ENCODE measurements at places on chromosomes 13 and 19.

DNA sequence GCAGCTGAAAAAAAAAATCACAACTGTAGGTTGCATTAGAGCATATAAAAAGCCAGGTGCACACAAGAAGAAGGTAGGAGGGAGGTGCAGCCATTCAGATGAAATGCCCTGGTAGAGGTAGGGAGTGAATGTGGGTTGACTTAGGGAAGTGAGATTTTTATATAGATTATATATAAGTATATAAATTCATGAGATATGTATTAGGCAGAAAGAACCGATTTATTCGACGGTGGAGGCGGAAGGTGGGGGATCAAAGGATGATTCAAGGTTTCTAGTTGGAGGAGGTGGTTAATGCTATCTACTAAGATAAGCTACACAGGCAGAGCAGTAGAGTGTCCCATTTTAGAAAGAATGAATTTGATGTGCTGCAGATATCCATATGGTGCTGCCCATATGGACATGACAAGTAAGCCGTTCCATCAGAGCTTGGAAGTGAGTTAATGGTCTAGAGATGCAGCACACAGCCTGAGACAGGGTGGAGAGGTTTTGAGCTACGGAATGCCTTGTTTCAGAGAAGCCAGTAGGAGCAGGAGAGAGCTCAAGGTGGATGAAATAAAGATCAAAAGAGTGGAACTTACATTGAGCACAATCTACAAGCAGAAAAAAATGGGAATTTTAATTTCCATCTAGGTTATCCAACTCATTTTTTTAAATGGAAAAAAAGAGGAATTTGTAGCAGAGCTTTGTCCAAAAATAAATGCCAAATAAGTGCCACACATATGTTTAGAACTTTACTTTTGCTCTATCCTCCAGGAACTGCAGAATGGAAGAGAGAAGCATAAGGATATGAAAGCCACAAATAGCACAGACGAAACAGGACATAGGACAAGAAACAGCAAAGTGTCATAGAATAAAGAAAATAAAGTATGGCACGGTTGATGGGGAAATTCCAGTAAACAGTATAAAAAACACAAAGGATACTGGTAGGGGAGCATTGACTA lies 177.3 kb downstream of the PCDH9 start:
- DNase-seq = no peak

GRCh38 chr19:13985771-13986347 lies 20.3 kb downstream of the RFX1 start:
- DNase-seq = no peak

DNA sequence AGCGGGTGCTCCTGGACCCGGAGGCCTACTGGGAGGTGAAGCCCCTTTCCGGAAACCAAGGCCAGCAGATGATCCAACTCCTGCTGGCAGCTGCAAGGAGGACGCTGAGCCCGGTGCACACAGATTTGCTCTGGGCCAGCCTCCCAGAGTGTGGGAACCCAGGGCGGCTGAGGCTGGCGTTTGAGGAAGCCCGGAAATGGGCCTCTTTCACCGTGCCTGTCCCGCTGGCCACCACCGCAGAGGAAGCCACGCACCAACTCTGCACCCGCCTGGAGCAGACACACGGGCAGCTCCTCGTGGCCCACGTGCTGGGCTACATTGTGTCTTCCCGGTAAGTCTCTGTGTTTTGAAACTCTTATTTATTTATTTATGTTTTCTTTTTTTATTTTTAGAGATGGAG lies 30.4 kb downstream of the NWD1 start:
- no peak for DNase-seq

DNA sequence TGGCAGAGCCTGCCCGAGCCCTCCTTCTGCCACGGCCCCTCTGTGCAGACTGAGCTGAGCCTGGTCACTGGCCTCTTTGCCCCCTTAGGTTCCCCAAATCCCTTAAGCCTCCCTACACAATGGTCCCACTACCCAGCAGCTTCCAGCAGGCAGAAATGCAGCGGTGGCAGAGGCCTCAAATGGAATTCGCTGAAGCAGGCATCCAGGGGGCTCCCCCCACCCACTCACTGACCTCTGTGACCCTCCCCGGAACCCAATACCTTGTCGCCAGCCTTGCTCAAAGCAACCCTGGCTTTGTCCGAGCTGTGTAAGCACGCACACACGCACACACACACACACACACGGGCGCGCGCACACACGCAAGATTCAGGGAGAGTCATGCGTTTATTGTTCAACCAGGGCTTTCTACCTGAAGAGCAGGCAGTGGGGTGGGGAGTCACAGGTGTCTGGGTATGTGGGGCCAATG lies at the start of gene LIM2:
Gene LIM2 (minus strand): TSS at position 51 of the 466 bp plus-strand sequence. CDS start 531 bp downstream, outside the sequence.
- no peak for DNase-seq

DNA sequence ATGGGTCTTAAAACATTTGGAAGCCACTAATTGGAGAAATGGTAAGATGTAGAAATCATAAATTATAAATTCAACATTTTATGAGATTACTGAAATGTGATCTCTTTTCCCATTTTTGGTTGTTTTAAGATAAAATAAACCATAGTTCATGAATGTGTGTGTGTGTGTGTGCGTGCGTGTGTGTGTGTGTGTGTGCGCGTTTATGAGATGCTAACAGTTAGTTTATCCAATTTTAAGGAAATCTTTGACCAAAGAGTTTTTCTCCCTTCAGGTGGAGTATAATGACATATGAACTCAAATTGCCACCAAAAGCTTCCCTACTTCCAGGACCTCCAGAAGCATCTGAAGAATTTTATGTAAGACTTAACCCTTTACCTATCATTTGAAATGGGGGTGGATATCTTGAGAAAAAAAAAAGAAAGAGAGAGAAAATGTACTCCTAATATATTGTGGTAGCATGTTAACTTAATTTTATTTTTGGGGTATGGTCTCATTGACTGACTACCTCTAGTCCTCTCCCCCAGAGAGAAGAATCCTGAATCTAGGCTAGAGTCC lies 98.1 kb upstream of the AKAP11 start:
- no peak for DNase-seq

- DNase-seq = no peak
Observed at GRCh38 chr19:23002690-23003422, at the start of gene ZNF728. Gene ZNF728 (minus strand): TSS chr19:23003176. CDS start chr19:23003030, 146 bp downstream.

DNA sequence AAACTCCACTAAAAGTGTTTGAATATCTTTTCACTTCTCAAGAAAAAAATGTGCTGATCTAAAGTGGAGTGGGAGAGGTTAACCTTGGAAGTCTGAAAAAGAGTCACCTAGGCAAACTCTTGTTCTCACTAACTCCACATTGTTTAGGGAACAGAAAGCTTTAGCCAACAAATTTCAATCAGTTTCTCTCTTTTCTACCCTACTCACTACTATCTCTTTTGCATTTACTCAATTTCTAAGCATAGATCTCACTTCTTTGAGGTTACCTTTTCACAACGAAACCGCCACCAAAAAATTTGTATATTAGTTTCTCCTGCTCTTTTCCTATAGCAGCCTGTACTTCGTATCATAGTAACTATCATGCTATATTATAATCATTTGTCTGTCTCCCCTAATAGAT lies 6.3 kb downstream of the NHLRC3 start:
- no peak for DNase-seq

- DNase-seq = peak; percentile 99
Observed at GRCh38 chr19:18590273-18591272, 2.0 kb downstream of the REX1BD start.

- DNase-seq = no peak
Observed at GRCh38 chr19:29548483-29549085, 22.8 kb downstream of the VSTM2B start.

GRCh38 chr13:64417581-64417980 lies 2812.6 kb downstream of the PCDH9 start:
- no peak for DNase-seq

GRCh38 chr13:25347151-25347550 lies 24.6 kb upstream of the ATP8A2 start:
- no peak for DNase-seq

DNA sequence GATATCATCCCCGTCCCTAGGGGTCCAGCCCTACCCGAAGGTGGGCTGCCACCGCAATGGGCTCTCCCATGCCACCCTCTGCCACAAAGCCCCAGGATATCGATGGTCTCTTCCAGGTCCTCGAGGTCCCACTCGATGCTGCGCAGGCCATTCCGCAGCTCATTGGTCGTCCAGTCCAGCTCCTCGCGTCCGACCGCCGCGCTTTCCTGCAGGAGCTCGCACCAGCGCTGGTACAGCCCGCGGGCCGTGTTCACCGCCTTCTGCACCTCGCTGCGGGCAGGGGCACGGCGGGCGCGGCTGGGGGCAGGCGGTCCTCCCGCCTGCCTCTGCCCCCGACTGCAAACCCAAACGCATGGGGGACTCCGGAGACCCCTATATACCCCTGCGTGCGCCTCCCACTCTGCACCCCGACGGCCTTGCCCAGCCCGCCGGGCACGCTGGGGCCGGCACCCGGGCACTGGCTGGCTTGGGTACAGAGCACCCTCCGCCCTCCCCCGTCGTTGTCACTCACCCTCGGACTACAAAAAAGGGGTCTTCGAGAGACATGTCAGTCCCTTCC lies 468 bp downstream of the STX10 start:
- DNase-seq = peak; percentile 45

- DNase-seq = no peak
Observed at GRCh38 chr19:43723588-43723987, 7.7 kb downstream of the IRGC start.

GRCh38 chr13:80276371-80277289 lies 64.3 kb downstream of the SPRY2 start:
- peak; percentile 83 for DNase-seq

DNA sequence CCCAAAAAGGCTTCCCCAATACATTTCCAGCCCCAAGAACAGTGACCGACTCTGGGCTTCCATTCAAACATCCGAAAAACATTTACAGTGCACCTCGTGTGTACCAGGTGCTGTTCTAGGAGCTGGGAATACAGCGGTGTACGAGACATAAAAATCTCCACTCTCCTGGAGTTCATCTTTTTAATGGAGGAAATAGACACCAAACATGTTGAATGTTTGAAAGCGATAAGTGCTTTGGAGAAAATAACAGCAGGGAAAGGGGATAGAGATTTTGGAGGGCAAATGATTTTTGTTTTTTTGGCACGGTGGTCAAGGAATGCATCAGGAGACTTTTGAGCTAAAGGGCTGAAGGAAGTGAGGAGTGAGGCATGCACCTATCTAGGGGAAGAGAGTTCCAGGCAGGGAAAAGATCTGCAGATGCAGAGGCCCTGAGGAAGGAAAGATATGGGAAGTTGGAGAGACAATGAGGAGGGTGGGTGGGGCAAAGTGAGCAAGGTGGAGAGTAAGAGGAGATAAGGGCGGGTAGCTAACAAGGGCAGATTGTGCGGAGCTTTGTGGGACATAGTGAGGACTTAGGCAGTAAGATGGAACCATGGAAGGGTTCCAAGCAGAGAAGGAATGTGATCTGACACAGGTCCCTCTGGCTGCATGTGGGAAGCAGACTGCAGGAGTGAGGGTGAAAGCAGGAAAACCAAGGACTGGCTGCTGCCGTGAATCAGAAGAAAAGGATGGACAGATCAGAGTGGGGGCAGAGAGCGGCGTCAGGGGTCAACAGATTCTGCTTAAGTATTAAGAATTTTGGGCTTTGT lies 703 bp upstream of the FBL start:
- DNase-seq = no peak

GRCh38 chr13:49443357-49443703 lies 534 bp downstream of the CAB39L start:
- no peak for DNase-seq

DNA sequence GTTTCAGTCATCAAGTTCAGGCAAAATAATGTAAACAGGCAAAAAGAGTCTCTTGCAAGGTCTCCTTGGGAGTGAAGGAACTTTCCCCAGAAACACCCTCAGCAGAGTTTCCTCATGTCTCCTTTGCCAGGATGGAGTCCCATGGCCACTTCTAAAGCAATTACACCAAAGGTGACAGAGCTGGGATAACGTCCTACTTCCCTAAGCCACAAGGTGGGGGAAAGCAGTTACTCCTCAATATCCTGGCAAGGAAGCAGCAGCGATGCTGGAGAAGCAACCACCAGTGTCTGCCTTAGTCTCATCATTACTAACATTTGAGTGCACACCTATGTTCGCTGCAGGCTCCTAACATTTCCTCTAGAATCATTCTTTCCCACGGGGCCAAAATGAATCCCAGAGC lies 88.6 kb downstream of the UBL3 start:
- DNase-seq = no peak

DNA sequence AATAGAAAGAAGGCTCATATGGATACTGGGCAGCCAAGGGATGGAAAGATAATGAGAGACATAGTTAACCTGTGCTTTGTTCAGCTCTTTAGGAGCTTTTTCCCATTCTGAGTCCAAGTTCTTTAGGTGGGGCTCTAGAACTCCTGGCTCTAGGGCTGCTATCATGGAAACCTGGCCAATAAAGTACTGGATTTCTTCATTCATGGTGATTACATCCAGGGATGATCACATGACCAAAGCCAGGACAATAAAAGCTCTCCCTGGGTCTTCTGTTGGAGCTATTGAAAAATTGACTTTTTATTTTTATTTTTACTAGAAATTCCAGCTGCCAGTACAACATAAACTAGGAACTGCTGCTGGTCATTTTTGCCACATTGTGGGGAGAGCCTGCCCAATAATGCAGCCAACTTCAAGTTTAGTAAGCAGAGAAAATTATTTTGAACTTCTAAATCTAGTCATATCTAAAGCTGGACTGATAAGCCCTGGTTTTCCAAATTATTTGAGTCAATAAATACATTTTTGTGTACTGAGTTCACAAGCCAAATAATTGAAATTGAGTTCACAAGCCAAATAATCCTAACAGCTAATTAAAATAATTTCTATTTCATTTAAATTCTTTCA lies 224.9 kb upstream of the STARD13 start:
- no peak for DNase-seq

DNA sequence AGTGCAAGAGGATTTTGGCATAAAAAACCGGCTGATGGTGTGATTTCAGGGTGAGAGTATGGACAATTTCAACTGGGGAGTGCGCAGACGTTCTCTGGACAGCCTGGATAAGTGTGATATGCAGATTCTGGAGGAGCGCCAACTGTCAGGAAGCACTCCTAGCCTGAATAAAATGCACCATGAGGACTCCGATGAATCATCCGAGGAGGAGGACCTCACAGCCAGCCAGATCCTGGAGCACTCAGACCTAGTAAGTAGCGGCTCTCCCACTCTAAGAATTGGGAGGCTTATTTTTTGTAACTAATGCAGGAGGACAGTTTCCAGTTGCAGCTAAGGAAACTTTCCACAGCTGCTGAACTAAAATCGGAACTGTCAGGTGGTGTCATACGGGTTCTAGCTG lies 53.6 kb downstream of the ZAR1L start:
- peak; percentile 73 for DNase-seq

GRCh38 chr13:72437458-72437857 lies 290.0 kb downstream of the MZT1 start:
- no peak for DNase-seq

GRCh38 chr19:8126008-8126407 lies 23.4 kb downstream of the FBN3 start:
- DNase-seq = no peak

- no peak for DNase-seq
Observed at GRCh38 chr19:43765109-43765876, 10.5 kb upstream of the SMG9 start.
